ENCODE measurements at places on chromosomes 7 and 10.

DNA sequence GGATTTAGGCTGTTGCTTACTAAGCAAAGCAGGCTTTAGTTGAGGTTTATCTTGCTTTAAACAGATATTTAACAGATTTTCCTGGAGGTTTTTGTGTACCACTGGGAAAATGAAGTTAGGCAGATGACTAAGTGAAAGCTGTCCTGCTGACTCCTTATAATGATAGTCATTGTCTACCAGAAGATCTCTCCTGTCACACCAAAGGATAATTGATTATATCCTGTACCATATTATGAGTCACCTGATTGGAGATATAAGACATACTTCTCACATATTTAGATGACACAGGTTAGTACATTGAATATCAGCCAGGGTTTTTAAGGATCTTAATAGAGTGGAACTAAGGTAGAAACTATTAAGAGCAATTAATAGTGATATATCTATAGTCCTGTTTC, 68.4 kb downstream of the PTEN start:
- DNase-seq: no peak

GRCh38 chr10:20221356-20221755, 405.1 kb downstream of the PLXDC2 start:
- no peak for DNase-seq

DNA sequence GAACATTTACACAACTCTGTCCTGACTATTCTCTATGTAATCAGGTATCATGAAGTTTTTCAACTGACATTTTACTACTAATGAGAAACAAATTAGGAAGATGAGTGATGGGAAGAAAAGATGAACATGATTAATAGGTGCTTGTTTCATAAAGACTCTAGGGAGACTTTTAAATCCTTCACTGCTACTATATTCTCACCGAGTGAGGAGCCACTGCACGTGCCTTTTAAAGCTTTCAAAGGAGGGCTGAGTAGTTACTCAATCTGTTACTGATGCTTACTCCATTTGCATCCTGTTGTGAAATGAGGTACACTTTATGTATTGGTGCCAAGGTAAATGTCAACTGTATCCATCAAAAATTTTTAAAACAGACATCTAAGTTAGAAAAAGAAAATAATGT, 1.3 kb upstream of the COMMD3 start:
- DNase-seq: no peak

- DNase-seq: no peak
Observed at GRCh38 chr7:87028636-87029035, 30.8 kb downstream of the ELAPOR2 start.

DNA sequence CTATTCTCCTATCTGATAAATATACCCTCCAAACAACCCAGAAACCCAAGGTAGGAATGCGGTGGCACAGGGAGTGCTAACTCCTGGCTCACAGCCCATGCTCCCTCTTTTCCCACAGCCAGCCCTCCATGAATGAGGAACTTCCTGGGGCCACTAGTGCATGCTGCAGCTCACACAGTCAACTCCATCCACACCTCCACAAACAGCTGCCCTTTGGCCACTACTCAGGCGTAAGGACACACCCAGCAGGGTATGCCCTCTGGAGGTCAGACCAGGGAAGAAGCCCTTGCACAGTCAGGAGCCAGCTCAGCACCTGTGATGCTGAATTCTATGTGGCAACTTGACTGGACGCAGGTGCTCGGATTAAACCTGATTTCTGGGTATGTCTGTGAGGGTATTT, 85.2 kb upstream of the PIK3CG start:
- DNase-seq: no peak

GRCh38 chr10:86868353-86868752, 89.1 kb downstream of the MMRN2 start:
- DNase-seq: no peak

DNA sequence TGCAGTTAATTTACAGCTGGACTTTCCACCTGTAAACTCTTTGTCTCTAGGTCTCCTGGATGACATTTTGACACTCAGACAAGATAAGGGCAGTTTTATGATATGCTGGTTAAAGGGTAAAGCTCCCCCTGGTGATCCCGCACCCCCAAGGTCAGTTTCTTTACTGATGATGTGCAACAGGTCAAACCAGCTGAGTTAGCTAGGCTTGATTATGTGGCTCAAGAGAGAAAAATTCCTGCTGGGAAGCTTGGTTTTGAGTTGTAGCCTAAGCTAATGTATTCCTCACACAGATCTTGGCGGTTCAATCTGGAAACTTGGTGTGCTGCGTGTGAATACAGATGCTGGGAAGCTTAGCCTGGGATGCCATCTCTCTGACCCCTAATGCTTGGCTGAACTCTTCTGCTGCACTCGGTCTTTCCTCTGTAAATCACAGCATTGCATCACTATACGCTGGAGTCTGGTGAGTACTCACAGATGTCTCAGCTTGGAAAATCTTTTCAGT, 11.4 kb upstream of the AKR1D1 start:
- no peak for DNase-seq
